Frontal cortex (tissue), 4 donors: ENCODE measurements at places on chromosomes 11 and 22. TPM values are rescaled to one million over a fixed set of nuclear protein-coding genes. Genes with fewer than 3 reads are reported as not detected.
A peak's percentile ranks its signal among the peaks of the same experiment; 100 is the strongest.

- DNase-seq, result no peak
These were observed 288.5 kb downstream of the MN1 start for GRCh38 chr22:27513021-27513420.

- DNase-seq, result no peak
These were observed 27.8 kb upstream of the MYH9 start for GRCh38 chr22:36415415-36416168.

DNA sequence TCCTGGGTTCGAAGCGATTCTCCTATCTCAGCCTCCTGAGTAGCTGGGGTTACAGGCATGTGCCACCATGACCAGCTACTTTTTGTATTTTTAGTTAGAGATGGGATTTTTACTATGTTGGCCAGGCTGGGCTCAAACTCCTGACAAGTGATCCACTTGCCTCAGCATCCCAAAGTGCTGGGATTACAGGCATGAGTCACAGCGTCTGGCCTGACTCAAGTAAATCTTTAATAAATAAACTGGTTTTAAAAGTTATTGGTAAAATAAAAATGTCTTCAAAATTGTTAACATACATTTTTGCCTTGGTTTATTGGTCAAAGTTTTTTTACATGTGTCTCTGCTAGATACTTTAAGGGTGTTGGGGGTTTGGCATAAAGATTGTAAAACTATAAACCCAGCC, 7.3 kb upstream of the PES1 start:
- no peak for DNase-seq

- no peak for DNase-seq
These were observed 39.0 kb downstream of the SLC22A12 start for GRCh38 chr11:64629796-64630562.

DNA sequence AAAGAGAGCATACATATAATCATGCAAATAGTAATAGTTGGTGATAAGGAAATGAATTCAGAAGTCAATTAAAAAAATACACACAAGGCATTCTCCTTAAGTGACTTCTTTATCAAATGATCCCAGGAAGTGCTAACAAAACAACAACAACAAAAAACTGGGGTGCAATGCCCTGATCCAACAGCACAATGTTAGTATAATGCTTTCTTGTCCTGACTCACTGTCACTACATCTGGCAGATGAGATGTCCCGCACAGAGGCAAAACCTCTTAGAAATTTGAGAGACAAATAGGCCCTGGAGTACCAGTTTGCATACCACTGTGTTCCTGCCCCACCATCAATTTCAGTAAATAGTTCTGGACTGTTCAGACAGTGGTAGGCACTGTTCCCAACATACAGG, 11.0 kb upstream of the AMBRA1 start:
- DNase-seq, result no peak

- DNase-seq, result no peak
These were observed 3.6 kb upstream of the OR51L1 start for GRCh38 chr11:4991060-4991459.

- peak; percentile 11 for DNase-seq
These were observed 146.2 kb downstream of the ATXN10 start for GRCh38 chr22:45817745-45818423.

GRCh38 chr22:46972256-46972655, 209.8 kb downstream of the TBC1D22A start:
- DNase-seq, result no peak

DNA sequence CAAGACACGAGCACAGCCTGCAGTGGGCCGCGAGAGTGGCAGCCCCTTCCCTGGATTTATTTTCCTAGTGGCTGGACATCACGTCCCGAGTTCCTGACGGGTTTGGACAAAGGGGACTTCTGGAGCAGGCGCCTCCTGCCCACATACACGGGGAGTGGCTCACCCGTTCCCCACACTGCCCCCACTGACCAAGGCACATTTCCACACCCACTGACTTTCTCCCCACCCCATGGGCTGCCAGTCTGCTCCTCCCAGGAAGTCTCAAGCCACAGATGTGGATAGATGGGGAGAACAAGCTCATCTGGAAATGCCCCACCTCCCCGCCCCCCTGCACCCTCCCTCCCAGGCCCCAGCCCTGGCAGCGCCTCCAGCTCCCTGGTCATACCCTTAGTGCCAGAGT, 34.0 kb upstream of the FADD start:
- no peak for DNase-seq

Gene CASP12
- 0.82 TPM for total RNA-seq

Gene GPHA2
- total RNA-seq, result not detected

Gene SAAL1
- total RNA-seq, result 29.3 TPM

Gene APOL5
- not detected for total RNA-seq
